Esophagus muscularis mucosa (tissue), 4 donors: ENCODE measurements at places on chromosomes 3 and 15. TPM values are rescaled to one million over a fixed set of nuclear protein-coding genes. Genes with fewer than 3 reads are reported as not detected.

GRCh38 chr3:180117381-180118163 lies 80.8 kb upstream of the PEX5L start:
- no peak for DNase-seq

DNA sequence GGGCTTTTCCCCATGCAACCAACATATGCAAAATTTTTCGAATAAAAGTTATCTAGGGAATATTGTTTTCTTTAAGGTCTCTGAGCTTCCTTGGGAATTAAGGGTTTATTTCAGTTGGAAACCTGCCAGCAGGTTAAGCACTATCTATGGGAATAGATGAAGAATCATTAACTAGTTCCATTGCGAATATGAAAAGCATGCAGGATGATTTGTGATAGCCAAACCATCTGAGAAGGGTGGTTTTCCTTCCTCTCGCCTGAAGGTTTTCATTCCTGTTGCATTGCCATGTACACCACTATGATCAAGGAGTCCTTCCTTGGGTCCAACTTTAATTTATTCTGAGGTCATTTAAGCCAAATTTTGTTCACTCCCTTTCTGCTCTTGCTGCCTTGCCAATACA lies 184.9 kb downstream of the NR2F2 start:
- DNase-seq: peak; percentile 12

DNA sequence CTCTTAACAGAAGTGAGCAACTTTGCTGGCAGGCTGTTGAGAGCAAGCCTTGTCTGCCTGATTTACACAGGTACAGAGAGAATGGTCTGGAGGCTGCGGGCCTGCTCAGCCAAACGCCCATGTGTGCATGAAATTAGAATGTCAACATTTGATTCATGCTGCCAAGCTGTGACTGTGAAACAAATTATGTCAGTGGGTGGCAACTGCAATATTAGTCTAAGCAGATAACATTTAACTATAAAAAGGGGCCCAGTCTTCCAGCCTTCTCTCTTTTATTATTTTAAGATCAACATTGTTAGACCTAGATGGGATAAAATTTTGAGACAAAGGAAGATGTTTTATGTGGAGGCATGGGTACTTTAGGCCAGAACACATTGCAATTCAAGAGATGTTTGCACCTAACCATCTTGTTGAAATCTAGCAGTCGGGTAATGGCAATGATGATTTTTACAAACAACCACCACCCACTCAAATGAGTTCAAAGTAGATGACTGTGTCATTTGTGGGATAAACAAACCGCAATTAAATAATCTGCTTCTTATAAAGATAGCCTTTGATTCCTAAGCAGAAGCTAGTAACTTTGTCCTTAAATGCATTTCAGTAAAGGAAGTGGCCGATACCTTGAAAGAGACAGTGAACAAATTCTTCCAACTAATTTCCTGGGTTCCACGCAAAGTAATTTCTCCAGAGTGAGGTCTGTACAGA lies 70.2 kb downstream of the FOXB1 start:
- no peak for DNase-seq

GRCh38 chr3:157347577-157348303 lies 88.9 kb upstream of the PTX3 start:
- DNase-seq: no peak

GRCh38 chr3:8805774-8806173 lies 36.4 kb upstream of the OXTR start:
- no peak for DNase-seq

- DNase-seq: no peak
Measured at GRCh38 chr3:172213904-172214303, 174.5 kb downstream of the FNDC3B start.

GRCh38 chr15:34584330-34584668 lies 848 bp upstream of the GOLGA8B start:
- DNase-seq: no peak

The AGBL1 gene
- not detected for total RNA-seq

The XRN1 gene
- total RNA-seq: 31.4 TPM

The NANOGP8 gene
- 0.63 TPM for total RNA-seq

The CRABP1 gene
- not detected for total RNA-seq
